ENCODE measurements at places on chromosomes 2 and 18.

- DNase-seq = no peak
Measured at GRCh38 chr2:28347596-28347995, 45.1 kb upstream of the FOSL2 start.

- DNase-seq = no peak
Measured at GRCh38 chr18:26471027-26471426, 77.3 kb downstream of the KCTD1 start.

DNA sequence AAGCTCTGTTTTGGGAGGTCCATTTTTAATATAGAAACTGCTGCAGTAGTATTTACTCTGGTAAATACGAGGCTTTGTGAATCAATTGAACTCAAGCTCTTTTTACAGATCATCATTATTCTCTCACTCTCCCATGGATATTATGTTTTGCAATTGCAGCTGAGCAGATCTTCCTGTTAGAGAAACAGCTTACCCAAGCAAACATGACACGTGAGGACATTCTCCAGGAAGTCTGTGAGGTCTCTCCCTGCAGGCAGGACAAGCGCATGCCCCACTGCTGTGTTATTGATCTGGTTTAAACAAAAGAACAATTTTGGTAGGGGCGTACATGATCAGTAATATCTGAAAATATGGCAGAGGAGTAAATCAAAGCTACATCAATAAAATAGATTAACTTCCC is 72.1 kb downstream of the COL6A3 start:
- DNase-seq = no peak

DNA sequence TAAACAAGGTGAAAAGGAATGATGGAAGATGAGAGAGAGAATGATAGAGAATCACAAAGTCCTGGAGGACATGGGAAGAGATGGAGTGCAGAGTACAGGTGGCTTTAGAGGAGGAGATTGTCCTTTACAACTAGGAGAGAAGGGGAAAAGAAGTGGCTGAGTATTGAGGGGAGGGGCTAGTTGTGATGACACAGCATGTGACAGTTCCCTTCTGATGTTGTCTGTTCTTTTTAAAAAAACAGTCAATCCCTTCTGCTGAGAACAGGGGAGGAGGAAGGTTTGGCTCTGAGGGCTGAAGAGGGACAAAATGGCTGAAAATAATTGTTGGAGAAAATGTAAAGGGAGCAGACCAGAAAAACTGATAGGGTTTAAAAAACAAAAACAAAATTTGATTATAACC is 44.0 kb downstream of the STEAP3 start:
- no peak for DNase-seq

DNA sequence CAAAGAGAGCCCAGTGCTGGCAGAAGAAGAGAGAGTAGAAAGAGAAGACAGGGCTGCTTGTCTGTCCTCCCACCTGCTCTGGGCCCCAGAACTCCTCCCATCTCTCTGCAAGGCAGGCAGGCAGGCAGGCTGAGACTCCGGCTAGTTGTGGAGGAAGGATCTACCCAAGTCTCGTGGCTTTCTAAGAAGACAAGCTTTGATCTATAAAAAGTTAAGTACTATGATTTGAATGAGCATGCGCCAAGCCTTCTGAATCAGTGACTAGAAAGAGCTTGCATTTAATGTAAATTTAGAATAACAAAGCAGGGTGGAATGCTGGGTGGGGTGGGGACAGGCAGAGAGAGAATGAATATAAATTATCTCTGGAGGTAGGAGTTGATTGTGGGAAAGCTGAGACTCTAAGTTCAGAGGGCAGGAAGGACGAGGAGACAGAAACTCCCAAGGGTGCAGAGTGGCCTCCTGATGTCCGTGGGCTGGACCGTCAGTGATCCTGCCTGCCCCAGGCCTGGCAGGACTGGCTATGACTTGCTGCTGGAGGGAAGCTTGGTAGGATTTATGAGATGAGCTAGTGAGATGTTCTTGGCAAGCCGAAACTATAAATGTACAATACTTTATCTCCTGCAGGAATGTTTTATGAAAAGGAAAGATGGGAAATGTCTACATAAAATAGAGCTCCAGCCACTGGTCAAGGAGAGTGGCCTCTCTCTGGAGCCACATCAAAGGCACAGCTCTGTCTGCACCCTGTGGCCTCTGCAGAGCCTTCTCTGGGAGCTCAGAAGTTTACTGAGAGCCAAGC is 447.5 kb downstream of the TNS1 start:
- no peak for DNase-seq

DNA sequence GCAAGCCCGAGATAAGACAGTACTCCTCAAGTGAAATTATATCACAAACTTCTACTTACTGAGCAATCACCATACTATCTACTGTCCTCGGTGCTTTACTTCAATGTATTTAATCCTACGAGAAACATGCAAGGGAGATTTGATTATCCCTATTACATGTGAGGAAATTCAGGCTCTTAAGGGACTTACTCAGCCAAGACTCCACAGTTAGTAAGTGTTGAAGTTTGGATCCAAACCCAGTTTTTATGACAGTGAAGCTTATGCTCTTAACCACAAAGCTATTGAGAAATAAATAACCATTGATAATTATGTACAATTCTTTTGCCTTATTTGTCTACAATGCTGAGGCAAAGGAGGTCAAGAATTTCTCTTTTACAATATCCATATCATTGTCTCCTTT is 672.9 kb upstream of the ACVR2A start:
- DNase-seq = no peak

- DNase-seq = no peak
Measured at GRCh38 chr2:37654419-37654818, 17.0 kb downstream of the CDC42EP3 start.

GRCh38 chr2:217552081-217552480 is 450.7 kb downstream of the TNS1 start:
- DNase-seq = no peak

DNA sequence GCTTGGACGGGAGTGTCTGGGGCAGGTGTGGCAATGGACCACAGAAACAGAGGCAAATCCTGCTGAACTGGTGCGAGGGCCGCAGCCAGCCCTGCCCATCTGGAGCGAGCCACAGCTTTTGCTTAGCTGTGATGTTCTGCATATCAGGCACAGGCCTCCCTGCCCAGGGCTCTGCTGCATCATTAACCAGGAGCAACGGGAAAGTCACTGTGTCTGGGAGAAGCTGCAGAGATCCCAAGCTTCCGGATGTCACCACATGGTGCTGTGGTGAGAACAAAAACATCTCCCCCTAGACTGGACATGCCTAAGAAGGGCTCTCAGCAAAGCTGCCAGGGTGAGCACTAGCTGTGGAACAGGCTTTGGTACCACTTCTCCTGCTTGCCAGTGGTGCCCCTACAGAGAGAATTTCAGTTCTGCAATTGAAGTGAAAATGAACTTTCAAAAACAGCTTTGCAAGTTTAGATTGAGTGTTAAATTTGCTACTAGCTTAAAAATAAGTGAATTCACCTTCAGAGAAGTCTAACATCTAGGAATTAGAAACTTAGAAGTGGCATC is 172.9 kb upstream of the MYT1L start:
- no peak for DNase-seq

DNA sequence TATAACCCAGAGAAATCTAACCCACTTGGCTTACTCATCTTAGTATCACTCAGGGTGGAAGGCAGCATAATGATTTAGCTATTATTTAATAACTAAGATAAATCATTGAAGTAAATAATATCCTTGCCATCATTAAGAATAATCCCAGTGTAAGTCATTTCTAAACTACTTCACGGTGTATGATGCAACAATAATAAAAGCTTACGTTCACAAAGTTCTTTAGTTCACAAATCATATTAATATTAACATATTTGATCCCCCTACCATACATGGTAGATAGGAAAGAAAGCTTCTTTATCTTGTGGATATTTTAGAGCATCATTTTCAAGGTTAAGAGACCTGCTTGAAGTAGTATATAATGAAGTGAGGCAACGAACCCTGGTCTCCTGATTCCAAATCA is 401.0 kb downstream of the NCKAP5 start:
- no peak for DNase-seq

GRCh38 chr18:24153397-24153796 is 14.5 kb downstream of the CABYR start:
- no peak for DNase-seq

DNA sequence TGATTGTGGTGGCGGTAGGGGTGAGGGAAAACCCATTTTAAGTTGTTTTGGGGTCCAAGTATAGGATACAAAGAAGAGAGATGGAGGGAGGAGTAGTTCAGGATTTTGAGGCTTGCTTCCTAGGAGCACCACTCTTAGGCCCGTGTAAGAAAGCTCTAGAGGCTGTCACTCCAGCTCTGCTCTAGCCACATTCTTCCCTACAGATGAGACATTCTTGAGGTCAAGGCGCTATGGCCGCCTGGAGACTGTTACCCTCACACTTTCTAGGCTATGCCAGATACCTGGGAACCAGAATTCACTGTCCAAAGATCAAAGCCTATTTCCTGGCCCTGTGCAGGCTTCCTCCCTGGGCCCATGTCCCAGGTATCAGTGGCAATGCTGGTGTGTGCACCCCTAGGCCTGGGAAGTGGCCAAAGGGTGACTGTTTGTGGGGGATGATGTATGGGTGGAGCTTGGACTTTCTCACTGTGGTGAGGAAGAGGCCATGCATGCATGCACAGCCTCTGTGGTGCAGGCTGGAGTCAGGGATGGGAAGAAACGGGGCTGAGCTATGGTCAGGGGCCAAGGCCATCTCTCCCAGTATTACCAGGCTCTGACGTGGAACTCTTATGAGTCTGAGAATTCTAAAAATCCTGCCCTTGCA is 7.0 kb upstream of the TTL start:
- DNase-seq = no peak

DNA sequence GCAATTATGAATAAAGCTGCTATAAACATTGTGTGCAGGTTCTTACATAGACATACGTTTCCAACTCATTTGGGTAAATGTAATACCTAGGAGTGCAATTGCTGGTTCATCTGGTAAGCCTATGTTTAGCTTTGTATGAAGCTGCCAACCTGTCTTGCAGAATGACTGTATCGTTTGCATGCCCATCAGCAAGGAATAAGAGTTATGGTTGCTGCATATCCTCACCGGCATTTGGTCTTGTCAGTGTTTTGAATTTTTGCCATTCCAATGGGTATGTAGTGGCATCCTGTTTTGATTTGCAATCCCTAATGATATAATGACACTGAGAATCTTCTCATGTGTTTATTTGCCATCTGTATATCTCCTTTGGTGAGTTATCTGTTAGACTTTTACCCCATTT is 20.7 kb downstream of the CCDC150 start:
- no peak for DNase-seq

DNA sequence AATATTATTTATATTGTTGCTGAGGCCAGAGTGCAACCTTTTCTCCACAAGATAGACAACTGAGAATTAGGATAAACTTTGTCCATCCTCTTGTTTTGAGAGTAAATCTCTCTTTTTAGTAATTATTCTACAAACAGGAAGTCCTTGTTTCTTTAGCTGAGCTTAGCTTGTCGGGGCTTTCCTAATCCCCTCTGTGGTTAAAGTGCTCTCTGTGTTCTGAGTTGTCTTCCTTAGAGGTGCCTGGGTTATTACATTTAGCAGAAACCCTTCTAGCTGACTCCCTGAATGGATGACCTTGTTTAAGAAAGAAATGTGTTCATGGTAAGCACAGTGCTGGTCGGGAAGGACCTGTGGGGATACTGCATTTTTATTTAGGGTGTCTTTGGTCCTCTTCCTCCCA is 12.7 kb downstream of the USP39 start:
- no peak for DNase-seq

DNA sequence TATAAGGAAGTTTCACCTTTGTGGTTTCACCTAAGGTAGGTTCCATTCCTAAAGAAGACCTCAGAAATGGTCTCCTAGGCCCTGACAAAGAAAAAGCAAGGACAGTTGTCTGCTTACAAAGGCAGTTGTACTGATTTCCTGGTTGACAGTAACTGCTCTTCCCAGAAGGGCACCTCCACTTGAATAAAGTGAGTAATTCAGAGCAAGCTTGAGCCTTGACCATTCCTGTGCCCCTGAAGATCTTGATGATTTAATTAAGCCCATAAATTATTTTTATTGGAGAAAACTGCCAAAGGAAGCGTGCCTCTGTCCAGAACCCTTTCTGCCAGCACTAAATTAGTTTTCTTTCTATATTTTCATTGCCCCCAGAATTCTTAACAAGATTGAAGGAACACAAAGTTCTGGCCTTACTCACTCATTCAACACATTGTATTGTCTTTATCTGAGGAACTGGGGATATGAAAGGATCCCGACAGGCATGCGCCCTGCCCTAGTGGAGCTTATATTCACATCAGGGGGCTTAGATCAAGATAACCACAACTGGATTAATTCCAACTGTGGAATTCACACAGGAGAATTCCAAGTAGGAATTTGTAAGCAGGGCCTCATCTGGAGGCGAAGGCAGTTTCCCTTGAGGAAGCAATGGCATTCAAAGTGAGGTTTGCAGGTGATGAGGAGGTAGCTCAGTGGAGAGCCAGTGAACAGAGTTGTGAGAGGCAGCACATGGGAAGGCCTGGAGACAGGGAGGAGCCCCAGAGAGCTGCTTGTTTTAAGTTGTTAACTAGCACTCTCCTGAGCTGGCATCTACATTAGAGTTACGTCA is 21.2 kb downstream of the PTRHD1 start:
- no peak for DNase-seq

- DNase-seq = no peak
Measured at GRCh38 chr2:204913854-204914464, 368.7 kb downstream of the PARD3B start.

- no peak for DNase-seq
Measured at GRCh38 chr18:59233017-59233410, 13.1 kb downstream of the GRP start.

DNA sequence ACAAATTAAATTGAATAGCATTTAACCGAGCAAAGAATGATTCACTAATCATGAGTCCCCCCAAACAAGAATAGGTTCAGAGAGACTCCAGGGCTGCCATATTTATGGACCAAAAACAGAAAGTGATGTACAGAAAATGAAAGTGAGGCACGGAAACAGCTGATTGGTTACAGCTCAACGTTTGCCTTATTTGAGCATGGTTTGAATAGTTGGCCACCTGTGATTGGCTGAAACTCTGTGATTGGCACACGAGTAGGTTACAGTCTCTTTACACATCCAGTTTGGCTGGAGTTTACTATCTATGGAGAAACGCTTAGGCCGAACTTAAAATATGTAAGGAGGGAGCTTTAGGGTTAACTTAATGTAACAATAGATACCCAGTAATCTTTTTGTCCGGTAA is 27.0 kb upstream of the DPYSL5 start:
- DNase-seq = no peak

DNA sequence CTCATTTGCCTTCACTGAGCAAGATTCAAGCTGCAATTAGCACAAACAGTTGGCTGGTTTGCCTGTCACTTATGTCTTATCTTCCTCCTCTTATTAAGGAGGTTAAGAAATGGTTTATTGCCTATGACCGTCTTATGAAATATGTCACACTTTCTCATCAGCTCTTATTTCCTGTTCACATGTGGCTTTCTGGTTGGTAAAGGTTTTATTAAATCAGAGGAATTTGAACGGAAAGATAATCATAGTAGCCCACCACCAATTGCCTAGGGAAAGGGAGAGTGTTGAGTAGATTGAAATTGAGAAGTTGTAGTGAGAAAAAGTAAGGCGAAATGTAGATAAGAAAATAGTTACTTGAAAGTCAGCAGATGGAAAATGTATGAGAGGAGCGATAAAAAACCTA is 4.2 kb upstream of the IL1R1 start:
- no peak for DNase-seq
